Prostate gland (tissue), 2 donors: ENCODE measurements at places on chromosomes 3 and 15.

- no peak for DNase-seq
Measured at GRCh38 chr3:37504583-37505357, 330.4 kb upstream of the LRRFIP2 start.

DNA sequence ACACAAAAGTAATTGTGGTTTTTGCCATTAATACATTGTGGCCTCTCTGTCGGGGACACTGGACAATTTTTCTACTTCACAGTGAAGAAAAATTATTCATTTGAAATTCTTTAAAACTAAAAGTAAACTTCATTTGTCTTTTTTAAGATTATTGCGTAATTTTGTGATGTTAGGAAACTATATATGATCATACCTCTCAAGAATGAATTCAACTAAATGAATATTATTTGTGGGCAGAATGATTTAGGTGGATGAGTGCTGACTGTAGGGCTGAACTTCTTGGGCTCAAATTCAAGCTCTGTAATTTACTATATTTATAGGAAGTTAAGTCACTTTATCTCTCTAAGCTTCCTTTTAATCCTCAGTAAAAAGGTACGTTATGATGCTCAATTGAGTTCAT is 441.2 kb downstream of the ROBO1 start:
- DNase-seq = no peak

GRCh38 chr3:138461246-138461645 is 26.8 kb downstream of the ESYT3 start:
- no peak for DNase-seq

DNA sequence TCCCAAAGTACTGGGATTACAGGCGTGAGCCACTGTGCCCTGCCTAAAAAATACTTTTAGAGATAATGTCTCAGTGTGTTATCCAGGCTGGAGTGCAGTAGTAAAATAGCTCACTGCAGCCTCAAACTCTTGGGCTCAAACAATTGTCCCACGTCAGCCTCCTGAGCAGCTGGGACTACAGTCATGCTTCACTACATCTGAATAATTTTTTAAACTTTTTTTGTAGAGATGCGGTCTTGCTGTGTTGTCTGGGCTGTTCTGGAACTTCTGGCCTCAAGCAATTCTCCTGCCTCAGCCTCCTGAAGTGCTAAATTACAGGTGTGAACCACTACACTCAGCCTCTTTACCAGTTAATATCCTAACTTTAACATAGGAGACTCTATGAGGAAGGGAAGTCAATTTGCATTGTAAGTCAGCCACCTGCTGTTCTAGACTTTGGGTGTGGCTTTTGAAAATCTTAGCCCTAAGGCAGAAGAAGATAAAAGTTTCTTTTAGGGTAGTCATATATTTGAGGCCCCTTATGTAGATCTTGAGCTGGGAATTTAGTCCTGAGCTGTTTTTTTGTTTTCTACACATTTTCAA is 78.2 kb upstream of the RASGRP1 start:
- no peak for DNase-seq

DNA sequence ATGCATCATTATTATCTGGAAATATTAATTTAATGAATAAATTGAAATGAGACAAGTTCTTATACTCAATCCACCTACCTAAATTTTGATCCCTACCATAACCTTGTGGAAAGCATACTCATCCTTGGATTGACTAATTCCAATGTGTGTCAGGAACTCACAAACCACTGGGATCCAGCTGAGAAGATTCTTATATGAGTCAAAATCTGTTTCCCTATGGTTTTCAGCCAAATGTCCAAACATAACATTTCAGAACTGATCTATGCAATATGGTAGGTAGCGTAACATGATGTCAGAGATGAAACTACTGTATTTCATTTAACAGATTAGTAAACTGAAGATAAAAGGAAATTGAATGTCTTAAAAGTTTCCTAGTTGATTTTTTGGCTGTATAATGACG is 250.0 kb downstream of the PLOD2 start:
- no peak for DNase-seq

- DNase-seq = peak; percentile 24
Measured at GRCh38 chr15:71357321-71357732, 242.1 kb downstream of the THSD4 start.

- no peak for DNase-seq
Measured at GRCh38 chr3:66419036-66419435, 81.8 kb downstream of the LRIG1 start.

- peak; percentile 16 for DNase-seq
Measured at GRCh38 chr15:41284427-41285177, 47.8 kb downstream of the OIP5 start.

GRCh38 chr15:36755341-36756000 is 176.0 kb downstream of the CDIN1 start:
- no peak for DNase-seq

DNA sequence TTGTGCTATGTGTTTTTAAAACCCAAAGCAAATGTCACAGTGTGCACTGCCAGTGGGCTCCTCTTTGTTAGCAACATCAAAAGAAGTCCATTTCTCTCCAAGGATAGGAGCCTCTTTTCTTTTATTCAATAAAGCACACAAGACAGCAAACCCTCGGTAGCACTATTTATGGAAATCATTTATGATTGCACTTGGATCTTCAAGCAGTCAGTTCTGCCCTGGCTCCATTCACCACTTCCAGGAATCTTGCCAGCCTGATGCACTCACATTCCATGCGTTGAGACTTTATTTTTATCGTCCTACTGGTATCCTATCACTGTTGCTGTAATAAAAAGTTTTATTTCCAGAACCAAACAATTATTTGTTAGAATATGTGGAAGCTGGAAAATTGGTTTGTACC is 412.1 kb downstream of the TBL1XR1 start:
- DNase-seq = no peak

GRCh38 chr3:45677033-45677446 is 12.2 kb upstream of the SACM1L start:
- DNase-seq = peak; percentile 89

GRCh38 chr15:70437089-70437488 is 326.3 kb downstream of the UACA start:
- DNase-seq = no peak

DNA sequence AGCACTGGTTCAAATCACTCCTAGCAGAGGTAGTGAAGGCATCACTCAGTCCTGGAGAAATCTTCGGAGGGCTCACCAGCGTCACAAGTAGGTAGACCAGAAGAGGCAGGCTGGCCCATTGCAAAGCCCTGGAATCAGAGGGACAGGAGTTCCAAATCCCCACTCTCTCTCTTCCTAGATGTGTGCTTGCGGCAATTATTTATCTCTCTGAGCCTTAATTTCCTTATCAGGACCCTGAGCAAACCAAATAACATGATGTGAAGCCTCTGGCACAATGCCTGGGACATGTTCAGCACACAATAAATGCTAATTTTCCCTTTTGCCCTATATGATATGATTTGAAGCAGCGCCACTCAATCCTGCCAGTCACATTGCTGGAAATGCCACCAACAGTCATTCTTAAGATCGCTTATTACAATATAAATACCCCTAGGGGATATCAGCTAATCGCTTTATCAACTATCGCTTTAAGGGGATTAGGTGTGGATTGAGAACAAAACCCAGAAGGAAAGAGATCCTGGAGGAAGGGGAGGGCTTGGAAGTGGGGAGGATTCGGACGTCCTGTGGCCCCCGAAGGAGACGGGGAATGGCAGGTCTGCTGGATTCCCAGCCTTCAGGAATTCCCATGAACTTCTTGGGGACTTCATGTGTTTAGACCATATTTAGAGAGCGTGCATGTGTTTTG is 59.5 kb upstream of the TSEN2 start:
- DNase-seq = no peak

DNA sequence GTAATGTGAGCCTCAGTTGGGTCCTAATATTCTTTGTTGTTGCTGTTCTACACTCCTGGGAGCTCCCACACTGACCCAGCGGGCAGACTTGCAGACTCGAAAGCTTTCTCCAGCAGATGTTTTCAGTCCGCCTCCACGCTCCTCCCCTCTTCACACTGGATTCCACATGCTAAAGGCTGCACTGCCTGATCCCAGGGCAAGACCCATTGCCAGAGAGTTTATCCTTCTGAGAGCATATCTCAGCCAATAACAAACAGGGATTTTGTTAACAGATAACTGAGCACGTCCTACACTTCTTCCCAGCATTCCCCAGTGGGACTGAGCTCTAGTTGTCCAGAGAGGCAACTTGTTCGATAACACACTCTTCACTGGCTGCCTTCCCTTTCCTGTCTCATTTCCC is 8.0 kb upstream of the COL6A6 start:
- DNase-seq = no peak

DNA sequence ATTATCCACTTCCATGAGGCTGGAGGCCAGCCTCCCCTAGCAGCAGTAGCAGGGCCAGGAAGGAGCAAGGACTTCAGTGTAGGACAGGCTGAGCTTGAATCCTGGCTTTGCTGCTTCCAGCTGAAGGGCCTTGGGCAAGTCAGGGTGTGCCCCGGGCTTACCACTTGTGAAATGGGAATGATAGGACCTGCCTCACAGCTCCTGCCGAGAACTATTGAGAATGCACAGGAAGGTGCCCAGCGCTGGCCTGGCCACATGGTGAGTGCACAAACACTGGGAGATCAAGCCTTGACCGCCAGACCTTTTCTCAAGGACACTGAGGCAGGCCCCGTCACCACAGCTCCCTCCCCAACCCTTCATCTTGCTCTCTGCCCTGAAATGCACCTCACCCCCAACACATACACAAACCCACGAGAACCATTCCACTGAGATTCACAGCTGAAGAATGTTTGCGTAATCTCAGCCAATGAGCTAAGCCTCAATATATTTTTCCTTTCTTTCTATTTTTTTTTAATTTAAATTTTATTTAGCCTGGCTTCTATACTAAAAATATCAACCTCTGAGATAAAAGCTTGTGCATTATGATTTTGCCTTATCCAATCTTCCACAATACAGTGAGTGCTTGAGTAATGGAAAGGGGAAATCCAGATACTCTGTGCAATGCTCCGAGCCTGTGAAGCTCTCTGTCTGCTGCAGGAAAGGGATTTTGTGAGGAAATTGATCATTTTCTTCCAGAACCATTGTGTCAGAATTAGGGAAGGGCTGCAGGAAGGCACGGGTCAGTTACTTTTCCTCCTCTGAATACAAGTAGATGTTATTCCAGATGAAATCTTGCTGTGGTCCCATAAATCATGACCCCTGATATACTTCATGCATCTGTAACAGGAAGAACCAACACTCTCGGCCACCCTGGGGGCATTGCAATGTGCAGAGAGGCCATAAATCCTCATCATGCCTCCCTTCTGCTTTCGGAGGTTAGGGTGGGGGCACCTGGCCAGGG is 193.9 kb downstream of the TLE3 start:
- no peak for DNase-seq

GRCh38 chr3:65827076-65827475 is 211.6 kb downstream of the MAGI1 start:
- DNase-seq = no peak

DNA sequence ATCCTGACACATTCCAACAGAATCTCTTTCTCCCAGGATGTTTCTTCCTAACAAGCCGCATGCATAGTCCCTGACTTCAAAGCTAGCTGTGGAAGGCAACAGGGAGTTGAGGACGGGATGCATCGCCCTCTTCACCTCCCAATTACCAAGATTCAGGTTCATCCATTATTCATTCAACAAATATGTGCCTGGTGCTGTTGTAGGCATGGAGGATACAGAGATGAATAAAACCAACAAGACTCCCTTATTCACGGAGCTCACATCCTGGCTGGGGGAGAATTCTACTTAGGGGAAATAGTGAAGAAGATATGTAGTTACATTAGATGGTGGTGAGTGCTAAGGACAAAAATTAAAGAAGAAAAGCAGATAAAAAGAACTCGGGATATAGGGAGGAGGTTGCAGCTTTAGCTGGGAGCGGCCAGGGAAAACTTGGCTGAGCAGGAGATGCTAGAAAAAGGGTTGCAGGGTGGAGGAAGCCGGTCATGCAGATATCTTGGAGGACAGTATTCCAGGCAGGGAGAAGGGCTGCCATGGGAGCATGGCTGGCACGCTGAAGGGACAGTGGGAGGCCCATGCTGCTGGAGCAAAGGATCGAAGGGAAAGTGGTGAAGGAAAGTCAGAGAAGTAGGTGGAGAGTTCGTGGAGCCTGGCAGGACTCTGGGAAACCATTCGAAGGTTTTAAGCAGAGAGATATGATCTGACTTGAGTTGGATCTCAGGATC is 5.0 kb downstream of the ITGB5 start:
- no peak for DNase-seq

DNA sequence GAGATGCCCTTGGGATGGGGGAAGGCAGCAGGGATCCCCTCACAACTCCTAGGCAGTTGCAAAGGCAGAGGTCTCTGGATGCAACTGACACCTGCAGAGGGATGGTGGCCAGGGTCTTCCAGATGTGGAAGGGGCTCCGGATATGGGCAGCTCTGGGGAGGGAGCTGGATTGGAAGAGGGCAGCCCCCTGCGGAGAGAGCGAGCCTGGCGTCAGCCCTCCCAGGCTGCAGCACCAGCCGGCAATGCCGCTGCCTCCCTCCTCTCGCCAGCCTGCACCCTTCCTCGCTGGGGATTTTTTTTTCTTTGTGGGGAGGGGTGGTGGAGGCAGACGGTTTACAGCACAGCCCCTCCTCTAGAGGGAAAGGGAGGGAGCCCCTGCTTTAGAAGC is 1.6 kb downstream of the INSYN1 start:
- DNase-seq = no peak

- DNase-seq = no peak
Measured at GRCh38 chr3:119098619-119099222, 47.2 kb upstream of the TEX55 start.

- DNase-seq = peak; percentile 83
Measured at GRCh38 chr15:45921376-45921775, 286.5 kb downstream of the SQOR start.

DNA sequence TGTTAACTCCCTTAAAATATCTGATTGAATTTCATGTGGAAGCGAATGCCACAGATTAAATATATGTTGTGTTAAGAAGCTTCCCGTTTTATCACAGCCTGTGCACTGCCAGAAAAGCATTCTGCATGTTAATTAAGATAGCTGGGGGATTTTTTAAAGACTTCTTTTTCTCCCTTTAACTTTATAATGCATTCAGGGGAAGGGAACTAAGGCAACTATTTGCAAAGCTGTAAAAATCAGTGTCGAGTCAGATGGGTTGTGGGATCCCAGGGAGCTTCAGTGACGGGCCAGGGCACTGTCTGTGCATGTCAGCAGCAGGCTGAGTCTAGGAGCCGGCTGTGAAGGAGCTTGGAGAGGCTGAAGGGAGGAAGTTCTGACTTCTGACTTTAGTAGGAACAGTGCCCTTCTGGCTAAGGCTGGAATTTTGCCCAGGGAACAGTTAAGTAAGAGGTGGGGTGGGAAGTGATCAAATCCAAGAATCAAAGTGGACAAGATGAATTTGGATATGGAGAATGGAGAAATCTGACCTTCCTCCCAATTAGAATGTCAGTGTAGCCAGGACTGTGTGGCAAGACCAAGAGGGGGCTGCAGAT is 77.7 kb downstream of the ABHD5 start:
- DNase-seq = peak; percentile 19
